ENCODE measurements at places on chromosomes 16 and 17.

DNA sequence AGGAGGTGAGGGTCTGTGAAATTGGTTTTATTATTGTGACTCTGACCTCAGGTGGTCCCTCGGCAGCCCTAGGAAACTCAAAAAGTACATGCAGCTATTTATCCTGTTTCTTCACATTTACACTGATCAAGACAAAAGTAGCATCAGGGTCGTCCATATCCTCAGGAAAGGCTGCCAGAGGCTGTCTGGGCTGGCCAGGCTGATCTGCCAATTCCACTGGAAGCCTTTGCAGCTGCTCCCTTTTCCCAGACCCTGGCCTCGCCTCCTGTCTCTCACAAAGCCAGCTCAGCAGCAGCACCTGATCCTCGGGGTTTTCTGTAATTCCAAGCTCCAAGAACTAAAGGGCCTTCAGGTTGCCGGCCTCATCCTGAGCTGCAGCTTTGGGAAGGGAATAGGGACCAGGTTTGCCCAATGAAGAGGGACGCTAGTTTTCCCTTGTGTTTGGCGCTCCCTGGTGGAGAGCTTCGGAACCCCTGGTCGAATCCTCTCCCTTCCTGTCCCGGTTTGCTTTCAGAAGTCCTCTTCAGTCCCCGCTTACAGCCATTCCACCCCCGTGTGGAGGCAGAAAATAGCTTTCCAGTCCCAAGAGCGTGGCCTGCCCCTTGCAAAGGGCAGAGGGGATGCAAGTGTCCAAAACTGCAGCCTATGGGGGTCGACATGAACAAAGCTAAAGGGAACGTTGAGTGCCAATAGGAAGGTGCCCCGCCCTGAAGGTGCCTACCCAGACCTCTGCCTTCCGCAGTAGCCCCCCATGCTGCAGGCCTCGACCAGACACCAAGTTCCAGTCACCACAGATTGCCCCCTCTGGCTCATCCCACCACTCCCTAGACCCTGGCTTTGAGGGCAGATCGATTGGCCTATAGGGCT is 13.4 kb downstream of the MFSD6L start:
- no peak for DNase-seq

- DNase-seq: no peak
Measured at GRCh38 chr17:78131172-78132083, 857 bp downstream of the TMC8 start.

GRCh38 chr16:55469821-55470532 is 9.0 kb upstream of the MMP2 start:
- DNase-seq: no peak

- DNase-seq: no peak
Measured at GRCh38 chr16:17386229-17386628, 84.5 kb downstream of the XYLT1 start.

DNA sequence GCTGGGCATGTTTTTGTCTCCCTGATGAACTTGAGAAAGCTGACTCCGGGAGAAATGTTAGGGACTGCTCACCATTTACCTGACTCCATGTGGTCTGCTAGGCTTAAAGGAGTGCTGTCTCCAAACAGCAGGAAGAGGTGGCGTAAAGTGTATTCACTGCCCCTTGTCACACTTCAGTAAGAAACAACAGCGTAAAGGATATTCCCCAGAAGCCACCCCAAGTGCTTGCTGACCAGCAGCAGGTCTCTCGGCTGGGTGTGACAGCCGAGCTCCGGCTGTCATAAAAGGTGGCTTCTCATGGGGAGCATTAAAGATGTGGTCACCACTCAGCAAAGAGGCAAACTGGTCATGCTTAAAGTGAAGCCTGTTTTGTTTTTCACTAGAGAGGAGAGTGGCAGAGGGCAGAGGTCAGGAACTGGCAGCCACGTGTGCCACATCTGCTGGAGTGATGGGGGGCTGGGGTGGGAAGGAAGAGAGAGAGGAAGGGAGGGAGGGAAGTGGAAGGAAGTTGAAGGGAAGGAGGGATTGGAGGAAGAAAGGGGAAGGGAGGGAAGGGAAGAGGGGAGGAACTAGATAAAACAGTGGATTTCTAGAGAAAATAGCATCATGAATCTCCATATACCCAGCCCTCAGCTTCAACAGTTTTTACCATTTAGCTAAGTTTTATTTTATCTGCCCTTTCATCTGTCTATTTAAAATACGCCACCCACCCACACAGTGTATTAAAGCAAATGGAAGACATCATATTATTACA is 119.3 kb downstream of the CLEC16A start:
- no peak for DNase-seq

GRCh38 chr17:32732900-32733299 is 144.0 kb downstream of the MYO1D start:
- no peak for DNase-seq

GRCh38 chr16:51155199-51155607 is 4.1 kb upstream of the SALL1 start:
- no peak for DNase-seq

GRCh38 chr17:7293816-7294613 is 424 bp downstream of the YBX2 start:
- DNase-seq: no peak

DNA sequence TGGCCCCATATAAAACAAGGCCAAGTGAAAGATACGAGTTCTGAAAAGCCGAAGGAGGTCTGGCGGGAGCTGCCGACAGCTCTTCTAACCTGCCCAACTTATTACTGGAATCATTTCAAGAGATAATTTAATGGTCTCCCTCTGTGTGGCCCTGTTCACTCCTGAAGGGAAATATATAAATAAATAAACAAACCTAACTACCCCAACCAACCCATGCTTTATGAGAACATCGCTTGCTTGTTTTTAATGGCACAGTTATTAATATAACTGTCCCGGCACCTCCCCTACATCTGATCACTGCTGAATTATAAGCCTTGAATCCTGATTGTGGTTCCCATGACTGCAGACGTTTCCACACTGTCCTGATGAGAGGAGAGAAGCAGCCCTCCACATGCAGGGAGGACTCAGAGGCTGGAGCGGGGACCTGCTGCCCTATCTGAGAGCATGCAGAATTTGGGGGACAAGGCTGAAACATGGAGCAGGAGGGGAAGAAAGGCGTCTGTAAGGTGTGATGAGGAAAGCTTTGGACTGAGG is 22.2 kb downstream of the CDK5RAP3 start:
- DNase-seq: no peak

DNA sequence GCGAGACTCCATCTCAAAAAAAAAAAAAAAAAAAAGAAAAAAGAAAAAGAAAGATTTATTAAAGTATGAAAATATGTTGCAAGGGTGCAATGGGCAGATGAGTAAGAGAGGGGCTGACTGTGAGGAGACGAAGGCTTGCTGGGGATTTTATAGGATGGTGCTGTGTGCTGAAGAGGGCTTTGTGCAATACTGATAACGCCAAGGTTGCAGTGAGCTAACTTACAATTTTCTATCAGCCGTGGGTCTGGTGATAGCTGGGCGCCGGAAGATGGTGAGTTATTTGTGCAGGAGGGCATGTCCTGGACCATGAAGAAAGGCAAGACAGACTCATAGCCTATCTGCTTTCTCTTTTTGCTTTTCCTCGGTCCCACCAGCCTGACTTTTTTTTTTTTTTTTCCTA is 281.1 kb downstream of the MAP2K6 start:
- no peak for DNase-seq

DNA sequence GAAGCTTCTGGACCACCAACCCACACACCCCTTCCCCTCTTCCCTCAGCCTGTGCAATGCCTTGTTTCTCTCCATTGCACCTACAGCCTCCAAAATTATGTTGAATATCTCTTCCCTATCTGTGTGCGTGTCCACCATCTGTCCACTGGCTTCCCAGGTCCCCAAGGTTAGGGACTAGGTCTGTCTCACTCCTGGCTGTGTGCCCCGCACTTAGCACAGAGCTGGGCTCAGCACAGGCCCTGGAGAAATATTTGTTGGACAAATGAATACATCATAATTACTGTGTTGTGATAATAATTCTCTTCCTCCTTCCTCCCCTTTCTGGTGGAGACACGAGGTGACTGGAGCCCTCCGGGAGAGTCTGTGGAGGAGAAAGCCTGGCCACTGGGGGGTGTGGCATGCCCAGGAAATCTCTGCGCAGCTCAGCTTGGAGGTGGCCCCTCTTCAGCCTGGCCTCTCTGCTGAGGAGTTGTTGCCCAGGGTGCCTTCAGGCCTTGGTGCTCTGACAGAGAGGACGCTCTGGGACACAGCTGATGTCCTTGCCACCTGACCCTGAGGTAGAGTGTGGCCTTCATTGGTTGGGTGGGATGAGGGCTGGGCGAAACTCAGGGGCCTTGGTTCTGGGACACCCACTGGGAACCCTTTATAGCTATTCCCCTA is 3.3 kb upstream of the BRD7 start:
- DNase-seq: no peak

- DNase-seq: no peak
Measured at GRCh38 chr16:11784038-11784369, 13.1 kb downstream of the ZC3H7A start.

DNA sequence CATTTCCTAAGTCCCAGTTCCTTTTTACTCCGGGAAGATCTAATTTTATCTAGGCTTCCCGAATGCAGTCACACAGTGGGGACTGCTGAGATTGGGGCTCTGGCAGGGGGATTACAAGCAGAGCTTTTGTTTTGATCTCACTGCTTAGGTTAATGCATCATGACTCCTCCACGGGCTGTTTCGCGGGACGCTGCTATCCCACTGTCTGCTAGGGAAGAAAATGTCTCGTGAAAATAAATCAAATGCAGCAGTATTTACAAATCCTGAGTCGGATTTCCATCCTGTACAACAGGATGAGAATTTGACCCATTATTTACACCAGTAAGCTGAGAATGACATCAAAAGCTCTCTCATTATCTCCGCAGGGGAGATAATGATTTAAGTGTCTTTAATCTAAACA is 83.8 kb downstream of the CDH11 start:
- no peak for DNase-seq

GRCh38 chr17:64209983-64210382 is 53.1 kb downstream of the TEX2 start:
- no peak for DNase-seq

- no peak for DNase-seq
Measured at GRCh38 chr16:27285676-27286196, 17.2 kb upstream of the NSMCE1 start.

DNA sequence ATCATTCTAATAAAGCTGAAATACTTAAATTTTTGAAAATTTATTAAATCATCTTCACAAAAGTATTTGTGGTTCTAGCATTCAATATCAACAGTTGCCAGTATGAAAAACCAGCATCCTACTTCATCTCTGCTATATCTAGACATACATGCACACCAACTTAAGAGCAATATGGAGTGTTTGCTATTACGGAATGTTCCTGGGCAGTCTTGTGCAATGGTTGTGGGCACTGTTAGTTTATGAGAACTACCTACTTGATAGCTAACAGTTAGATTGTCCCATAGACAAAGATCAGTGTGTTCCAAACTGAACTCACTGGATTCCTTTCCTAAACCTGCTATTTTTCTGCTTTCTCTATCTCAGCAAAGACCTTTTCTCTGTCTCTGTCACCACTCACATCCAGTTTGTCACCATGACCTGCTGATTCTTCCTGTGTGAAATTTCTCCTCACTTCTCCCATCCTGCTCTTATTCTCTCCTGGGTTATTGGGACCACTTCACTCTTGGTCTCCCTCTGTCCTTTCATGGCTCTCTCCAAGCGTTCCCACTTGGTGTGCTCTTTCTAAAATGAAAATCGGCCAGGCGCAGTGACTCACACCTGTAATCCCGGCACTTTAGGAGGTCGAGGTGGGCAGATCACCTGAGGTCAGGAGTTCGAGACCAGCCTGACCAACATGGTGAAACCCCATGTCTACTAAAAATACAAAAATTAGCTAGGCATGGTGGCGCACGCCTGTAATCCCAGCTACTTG is 27.7 kb downstream of the CNTROB start:
- DNase-seq: no peak

DNA sequence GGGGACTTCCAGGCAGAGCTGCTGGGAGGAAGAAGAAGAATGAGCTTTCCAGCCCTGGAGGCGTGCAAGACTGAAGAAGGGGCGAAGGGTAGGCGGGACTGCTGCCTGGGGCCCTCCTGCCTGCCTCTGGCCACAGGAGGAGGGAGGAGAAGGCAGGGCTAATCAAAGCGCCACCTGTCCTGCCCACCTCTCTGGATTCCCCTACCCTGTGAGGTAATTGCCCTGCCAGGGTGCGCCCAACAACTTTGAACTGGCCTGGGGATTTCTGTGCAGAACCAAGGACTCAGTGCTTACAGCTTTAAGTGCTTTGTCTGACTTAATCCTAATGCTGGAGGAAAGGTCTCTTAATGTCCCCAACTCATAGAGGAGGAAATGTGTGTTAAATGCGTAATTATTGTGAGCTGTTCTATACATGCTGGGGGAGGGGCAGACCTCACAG is at the start of gene NOXO1:
NOXO1 (minus strand) TSS at position 72 of the 439 bp plus-strand sequence. CDS start 290 bp downstream, outside the sequence.
- DNase-seq: no peak

GRCh38 chr17:17549732-17550366 is 41.7 kb downstream of the PEMT start:
- no peak for DNase-seq

GRCh38 chr17:75843577-75844529 is at the start of gene UNC13D:
Gene UNC13D, minus strand, starts transcription at chr17:75844404. Its CDS starts 67 bp downstream, at chr17:75844337.
- no peak for DNase-seq

DNA sequence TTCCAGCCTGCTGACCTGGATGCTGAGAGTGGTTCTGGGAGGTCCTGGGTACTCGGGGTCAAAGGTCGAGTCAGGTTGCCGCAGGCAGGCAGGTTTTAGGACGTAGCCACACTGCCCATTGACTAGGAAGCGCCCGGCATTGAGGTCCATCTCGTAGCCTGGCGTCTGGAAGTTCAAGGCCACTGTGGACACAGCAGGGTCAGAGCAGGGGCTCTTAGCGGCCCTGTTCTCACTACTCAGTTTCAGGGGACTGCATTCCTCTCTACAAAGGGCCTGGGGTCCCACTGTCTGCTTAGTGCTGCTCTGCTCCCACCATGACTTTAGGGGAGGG is 18.9 kb downstream of the PLCD3 start:
- no peak for DNase-seq

- no peak for DNase-seq
Measured at GRCh38 chr17:78865682-78866390, 25.2 kb upstream of the USP36 start.

DNA sequence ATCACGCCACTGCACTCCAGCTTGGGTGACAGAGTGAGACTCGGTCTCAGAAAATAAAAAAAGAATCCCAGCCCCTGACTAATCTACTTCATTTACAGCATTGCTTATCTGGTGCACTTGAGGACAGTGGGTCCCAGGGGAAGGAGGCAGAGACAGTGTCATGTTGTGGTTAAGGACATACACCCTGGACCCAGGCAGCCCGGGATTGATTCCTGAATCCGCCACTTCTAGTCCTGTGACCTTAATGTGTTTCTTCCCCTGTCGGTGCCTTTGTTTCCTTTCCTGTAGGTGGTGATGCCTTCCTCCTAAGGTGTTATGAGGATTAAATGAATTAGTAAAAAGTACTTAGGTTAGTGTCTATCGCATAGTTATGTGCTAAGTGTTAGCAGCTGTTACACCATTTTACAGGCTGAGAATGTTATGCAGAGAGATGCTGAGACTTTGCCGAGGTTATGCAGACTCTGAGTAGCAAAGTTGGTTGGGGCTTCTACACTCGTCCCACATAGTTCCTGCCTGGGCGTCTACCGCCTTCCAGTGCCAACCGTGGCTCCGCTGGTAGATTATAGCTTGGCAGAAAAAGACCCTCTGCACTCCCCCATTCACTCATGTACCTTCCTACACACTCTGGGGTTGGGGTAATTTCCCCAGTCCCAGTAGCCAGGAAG is 74.8 kb downstream of the RAB11FIP4 start:
- no peak for DNase-seq

Data from GM12864 (cell line).